ENCODE measurements at places on chromosomes 11 and 22.
A peak's percentile ranks its signal among the peaks of the same experiment; 100 is the strongest.

DNA sequence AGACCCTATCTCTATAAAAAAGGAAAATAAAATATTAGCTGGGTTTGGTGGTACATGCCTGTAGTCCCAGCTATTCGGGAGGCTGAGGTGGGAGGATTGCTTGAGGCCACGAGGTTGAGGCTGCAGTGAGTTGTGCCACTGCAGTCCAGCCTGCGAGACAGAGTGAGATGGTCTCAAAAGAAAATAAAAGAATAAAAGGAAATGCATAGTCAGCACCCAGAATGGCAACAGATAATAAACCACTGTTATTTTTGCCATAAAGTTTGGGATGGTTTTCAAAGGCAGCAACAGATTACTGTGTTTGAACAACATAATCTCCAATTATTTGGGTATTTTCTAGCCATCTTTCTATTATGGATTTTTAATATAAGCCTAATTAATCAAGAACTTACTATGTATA is 61.9 kb downstream of the ATG16L2 start:
- DNase-seq = no peak

GRCh38 chr22:28864878-28865596 is 18.3 kb upstream of the ZNRF3 start:
- no peak for DNase-seq

DNA sequence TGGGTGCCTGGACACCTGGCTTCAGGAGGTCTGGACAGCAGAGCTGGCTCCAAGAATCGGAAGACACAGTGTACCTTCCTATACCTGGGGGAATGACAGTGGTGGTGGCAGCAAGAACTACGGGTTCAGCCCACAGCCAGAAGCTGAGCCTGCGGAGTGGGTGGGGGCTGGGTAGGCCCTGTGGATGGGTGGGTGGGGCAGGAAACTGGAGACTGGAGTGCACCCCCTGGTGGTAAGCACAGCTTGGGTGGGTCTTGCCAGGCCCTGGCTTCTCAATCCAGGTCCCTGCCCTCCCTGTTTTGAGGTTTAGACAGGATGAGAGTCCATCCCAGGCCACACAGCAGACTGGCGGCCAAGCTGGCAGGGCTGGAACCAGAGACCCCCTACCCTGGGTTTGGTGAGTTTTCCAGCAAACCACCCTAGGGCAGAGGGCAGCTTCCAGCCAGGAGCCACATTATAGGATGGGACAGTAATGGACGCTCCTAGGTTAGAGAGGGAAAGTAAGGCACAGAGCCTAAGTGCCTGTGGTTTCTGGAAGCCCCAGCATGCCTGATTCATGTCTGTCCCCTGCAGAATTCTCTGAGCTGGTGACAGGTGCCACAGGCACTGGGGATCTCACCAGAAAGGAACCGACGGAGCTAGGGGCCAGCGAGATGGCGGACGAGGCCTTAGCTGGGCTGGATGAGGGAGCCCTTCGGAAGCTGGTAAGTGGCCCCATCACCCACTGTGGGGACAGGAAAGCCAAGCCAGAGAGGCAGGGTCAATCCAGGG is 1.7 kb downstream of the SMTN start:
- DNase-seq = no peak

DNA sequence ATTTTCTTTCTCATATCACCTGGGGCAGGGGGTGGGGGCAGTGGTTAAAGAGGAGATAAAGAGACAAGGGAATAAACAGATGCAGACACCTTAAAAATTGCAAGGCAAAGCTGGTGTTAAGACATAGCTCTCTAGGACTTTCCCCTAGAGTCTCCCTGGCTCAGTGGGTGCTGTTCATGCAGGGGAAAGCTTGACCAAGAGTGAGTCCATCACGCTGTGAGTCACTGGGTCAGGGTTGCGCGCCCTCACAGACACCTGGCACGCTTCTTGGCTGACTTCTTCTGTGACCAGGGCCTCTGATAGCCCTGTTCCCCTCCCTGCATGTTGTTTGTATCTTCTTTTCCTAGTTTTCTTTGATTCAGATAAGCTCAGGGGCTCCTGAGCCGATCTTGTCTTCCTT is 31.9 kb downstream of the COMMD9 start:
- no peak for DNase-seq

DNA sequence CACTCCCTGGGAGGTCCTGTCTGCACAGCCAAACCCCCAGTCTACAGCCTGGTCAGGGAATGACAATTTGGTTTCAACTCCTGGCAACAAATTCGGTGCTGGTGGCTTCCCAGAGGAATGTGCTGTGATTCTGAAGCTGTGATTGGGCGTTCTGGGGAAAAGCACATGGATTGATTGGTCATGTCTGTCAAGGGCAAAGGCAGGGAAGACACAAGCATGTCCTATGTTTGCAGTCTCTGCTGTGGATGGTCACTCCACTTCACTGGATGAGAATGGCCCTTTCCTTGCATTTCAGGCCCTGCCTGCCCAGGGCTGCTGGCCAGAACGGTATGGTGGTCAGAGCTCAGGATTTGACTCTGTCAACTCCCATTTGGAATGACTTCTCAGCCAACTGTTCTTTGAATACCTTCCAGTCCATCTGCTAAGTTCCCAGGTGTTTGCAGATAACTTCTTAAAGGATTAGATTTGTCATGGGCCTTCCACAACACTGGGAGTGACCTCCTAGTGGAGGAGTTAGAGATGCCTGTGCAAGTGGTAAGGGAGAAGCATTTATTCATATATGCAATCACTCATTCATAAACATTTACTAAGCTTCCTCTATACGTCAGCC is 42.7 kb downstream of the SGSM1 start:
- no peak for DNase-seq

DNA sequence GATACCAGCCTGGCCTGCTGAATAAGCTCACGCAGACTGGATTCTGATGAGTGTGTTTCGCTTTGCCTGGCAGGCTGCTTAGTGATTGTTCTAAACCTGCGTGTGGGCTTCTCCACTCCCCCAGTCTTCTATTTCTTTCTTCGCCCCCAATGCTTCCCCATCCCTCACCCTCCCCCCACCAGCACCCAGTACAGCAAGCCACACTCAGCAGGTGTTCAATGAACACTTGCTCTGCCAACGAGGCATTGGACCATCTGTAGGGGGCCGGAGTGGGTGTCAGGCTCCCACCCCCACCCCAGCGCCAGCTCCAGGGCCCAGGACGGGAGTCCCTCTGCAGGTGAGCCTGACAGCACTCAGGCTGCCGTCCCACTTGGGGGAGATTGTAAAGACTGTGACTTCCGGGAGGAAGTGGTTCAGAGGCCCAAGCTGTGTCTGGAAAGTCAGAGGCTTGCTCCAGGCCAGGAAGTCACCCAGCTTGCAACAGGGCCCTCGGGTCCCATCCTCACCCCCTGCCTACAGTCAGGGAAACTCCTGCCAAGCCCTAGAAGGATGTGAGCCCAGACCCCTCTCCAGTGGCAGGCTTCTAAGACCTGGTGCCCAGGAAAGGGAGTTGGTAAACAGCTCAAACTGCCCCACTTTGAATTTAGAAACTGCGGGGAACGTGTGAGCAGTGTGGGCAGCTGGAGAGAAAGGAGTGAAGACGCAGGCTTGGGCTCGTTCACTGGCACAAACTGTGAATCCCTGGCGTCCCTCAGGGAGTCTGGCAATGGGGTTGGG is 66.3 kb upstream of the PRDM11 start:
- peak; percentile 33 for DNase-seq

DNA sequence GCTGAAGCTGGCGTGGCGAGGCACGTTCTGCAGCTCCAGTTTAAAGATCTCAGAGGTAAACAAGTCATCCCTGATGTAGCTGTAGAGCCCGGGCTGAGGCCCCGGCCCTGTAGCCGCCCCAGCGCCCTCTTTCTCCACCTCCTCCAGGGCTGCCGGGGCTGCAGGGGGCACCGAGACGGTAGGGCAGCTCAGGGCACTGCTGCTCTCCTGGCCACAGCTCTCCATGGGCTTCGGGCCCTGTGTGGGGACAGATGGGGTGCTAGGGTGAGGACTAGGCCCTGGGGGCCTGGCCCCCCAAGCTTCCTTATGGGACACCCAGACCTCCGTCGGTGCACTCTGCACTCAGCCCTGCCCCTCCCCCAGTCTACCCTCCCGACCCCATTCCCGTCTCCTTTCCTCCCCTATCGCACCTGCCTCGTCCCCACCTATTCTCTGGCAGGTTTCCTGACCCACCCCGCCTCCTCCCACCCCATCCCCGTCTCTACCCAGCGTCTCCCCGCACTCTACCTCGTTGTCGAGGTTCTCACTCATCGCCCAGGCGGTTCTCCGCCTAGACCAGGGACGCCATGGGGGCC is 559 bp downstream of the RANBP1 start:
- no peak for DNase-seq

DNA sequence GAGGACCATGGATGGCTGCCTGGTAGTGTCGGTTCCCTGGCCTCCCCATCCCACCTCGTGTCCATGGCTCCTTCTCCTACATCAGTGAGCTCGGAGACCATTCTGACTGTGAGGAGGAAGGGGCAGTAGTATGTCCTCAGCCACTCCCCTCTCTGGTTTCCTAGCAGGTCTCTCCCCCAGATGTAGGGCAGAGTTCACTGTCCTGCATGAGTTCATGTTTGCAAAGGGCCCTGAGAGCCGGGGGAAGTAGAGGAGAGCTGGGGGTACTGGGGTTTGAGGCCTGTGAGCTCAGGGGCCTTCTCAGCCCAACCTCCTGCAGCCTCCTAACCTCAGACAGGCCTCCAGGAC is 18.4 kb upstream of the ST3GAL4 start:
- DNase-seq = no peak

DNA sequence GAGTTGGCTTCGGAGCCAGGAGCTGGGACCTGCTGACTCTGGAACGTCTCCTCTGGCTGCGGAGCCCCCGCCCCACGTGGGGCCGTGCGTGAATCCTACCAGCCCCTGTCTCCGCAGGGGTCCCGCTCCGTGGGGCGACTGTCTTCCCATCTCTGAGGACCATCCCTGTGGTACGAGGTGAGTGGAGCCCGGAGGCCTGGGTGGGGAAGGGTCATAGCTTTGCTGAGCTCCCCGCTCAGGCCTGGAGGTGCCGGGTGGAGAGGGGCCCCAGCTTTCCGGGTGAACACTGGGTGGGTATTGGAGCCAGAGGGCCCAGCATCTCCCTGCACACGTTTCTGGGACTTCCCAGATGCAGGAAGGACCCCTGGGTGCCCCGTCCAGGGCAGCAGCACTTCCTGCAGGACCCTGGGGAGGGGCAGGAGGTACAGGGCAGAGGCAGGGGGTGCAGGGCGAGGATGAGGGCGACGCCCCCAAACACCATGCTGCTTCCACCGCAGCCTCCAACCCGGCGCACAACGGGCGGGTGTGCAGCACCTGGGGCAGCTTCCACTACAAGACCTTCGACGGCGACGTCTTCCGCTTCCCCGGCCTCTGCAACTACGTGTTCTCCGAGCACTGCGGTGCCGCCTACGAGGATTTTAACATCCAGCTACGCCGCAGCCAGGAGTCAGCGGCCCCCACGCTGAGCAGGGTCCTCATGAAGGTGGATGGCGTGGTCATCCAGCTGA is 3.8 kb downstream of the MUC5AC start:
- no peak for DNase-seq

DNA sequence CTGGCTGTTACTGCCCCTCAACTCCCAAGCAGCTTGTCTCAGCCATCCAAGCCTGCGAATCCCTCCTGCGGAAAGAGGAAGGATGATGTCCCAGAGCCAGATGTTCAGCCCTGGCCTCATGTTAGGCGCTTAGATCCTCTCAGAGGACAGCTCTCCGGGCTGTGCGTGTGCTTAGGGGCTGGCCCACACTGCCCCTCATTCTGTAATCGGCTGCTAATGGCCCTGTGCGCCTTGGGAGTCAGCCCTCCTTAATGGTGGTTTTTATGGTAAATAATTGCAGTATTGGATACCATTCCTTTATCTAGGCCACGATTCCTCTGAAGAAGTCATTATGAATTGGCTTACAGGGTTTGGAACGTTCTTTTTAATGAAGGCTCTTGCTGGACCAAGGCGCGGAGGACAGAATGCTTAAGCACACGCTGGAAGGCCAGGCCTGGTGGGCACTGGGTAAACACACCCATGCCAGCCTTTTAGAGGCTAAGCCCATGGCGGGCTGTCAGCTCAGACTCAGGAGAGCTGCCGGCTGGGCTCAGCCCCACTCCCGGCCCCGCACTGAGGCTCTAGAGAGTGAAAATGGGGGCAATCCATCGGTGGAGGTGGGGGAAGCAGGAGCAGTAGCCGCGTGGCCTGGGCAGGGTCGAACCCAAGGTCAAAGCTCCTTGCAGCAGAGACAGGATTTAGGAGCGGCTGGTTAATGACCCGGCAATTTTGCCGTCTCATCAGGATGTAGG is 1157.5 kb downstream of the BRD1 start:
- no peak for DNase-seq

DNA sequence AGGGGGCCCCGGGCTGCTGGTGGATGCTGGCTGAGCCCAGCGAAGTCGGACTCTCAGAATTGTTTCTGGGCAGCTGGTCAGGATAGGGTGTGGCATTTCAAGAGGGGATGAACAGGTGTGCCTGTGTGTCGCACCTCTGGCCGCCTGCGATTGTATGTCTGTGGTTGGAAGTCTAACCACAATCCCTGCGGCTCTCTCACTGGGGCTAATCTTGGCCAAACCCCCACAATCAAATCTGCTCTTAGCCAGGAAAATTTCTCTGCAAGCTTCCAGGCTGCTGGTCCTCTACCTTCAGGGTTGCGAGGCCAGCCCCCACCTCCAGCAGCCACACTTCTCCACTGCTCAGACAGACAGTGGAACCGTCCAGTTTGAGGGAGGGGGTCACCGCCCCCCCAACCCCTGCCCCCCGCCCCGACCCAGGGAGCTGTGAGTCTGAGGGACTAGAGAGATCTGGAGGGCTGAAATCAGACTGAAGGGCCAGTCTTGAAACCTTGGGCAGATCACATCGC is 953 bp downstream of the ATG16L2 start:
- DNase-seq = no peak

DNA sequence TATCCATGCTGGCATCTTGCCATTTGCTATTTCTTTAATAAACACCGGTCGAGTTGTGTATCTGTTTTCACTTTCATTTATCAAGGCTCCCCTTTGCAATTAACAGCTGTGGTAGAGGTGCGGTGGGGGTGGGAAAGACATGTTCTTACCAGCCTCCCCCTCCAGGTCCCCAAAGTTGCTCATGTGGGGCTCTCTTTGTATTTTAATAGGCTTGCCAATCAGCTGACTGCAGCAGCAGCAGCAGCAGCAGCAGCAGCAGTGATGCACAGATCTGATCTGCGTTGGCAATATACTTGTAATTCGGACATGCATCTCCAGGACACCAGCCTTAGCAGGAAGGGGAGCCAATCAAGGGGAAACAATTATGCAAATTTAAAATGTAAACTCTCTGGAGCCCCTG is 40.3 kb upstream of the E2F8 start:
- no peak for DNase-seq

GRCh38 chr11:133162227-133162626 is 370.1 kb downstream of the OPCML start:
- DNase-seq = no peak

GRCh38 chr11:73095613-73096012 is 46.5 kb downstream of the FCHSD2 start:
- no peak for DNase-seq

- DNase-seq = no peak
Observed at GRCh38 chr11:66904981-66905521, 48.2 kb downstream of the LRFN4 start.
